ENCODE measurements at places on chromosomes 12 and 14.

DNA sequence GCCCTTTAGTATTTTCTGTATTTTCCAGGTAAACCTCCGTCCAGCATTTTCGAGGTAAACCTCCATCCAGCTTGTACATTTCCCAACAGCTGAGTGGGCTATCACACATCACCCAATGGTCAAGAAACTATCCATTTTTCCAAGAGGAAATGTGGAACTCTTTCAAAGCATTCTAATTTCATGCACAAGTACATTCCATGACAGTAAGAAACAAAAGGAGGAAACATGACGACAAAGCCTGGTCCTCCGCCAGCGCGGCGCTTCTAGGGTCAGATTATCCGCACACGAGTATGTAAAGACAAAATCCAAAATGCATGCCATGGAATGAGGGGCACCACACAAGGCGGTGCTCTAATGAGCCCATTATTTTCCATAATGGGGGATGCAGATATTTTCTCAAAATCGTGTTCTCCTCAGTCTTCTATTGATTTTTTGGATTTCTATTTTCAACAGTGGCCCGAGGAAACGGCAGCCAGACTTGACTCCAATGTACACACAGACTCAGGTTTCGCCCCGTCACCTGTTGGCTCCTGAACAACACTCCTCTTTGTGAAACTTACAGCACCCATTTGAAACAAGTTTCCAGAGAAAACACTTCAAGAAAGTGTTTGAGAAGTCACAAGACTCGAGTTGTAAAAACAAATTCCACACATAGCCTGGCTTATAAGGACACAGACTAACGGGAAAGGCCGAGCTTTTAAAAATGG is 107.4 kb downstream of the PRICKLE1 start:
- DNase-seq = peak; percentile 14

GRCh38 chr14:95943699-95944098 is 67.1 kb downstream of the TUNAR start:
- no peak for DNase-seq

DNA sequence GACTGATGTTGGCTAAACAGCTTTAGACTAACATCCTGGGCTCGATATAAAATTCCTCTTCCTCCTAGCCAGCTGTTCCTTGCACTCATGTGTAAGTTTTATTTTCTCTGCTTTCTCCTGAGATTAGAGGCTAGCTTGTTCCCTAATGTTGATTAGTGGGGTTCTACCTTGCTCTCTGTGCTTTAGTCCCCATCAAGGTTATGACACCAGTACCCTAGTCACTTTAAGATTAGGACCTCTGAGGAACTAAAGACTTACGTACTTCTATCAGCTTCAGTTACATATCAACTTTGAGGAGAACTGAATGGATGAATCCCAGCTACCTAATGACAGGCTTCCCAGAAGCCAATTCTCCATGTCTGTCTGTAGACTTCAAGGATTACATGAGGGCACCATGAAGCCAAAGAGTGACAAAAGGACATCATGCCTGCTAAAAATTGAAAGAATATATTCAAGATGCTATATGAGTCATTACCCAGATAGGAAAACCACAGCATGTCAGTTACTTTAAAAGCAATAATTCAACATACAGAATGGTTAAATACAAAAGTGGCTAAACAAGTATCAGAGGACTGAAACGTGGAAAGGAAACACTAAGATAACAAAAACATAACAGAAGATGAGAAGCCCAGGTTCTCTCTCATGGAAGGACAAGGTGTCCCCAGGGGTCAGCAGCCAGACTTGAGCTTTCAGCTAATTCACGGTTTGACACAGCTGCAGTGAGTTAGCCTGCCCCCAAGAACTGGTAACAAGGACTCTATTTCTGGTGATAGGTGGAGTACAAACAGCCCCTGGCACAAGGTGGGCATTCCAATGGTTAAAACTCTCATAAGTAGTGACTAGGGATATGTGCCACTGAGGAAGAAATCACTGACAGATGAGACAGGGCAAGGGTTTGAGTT is 20.4 kb downstream of the ADAM20 start:
- DNase-seq = no peak

DNA sequence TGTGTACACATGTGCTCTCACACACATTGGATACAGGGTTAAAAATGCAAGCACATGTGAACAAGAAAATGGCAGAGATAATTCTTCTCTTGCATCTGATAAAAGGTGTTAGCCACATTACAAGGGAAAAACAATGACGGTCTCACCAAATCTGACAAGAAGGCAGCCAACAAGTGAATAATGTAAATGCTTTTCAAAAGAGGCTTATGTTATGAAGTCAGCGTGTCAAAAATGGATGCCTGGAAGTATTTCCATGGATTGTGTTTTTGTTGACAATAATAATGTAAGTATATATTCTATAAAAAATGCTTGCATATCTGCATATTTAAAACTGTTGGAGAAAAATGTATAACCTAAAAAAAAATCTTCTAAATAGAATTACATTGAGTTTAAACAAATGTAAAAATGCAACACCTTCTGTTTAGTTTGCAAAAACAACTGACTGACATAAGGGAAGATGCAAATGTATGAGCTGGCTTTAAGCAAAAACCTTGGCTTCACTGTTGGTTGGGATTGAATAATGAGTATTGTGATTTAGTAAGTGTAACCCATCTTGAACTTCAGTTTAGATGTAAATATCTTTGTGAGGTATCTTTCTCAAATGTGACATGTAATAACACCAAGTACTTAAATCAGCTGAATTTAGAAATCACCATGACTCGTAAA is 424.9 kb downstream of the PDZRN4 start:
- no peak for DNase-seq

DNA sequence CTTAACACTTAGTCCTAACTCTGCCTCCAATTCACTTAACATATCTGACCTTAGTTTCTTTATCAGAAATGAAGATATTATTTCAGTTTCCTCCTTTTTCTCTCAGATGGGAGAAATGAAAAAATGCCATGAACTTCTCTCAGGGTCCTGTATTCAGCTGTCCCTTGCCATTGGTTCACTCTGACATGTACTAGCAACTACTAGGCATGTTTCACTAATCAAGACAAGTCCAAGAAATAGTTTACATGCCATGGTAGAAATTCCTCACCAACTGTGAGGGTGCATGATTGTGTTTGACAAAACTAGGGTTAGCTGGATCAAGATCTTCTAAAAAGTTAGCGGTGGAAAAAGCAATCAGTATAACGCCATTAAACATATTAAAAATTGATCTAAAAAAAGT is 7.0 kb upstream of the ATXN7L3B start:
- DNase-seq = no peak

GRCh38 chr14:90665321-90666000 is 150.8 kb downstream of the TTC7B start:
- peak; percentile 86 for DNase-seq

- DNase-seq = no peak
These were observed 53.1 kb downstream of the FUT8 start for GRCh38 chr14:65465584-65465983.

GRCh38 chr14:98374136-98374535 is 897.9 kb downstream of the BCL11B start:
- no peak for DNase-seq

- DNase-seq = no peak
These were observed 212.0 kb downstream of the CACNA1C start for GRCh38 chr12:2264651-2265232.

DNA sequence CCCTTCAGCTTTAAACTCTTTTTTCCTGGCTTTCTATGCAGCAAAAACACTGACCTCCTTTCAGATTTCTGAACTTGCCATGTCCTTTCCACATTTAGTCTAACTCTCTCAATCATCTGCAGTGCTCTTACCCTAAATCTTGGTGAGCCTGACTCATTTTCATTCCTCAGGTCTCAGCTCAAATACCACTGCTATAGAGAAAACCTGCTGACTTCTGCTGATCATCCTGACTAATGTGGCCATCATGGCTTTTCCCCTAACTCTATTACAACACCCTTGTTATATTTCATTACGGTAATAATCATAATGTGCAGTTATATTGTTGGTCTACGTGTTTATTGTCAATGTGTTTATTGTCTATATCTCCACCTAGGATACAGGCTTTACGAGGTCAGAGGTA is 207.3 kb upstream of the OR4E1 start:
- no peak for DNase-seq

GRCh38 chr12:57476993-57477709 is 2.5 kb downstream of the ARHGAP9 start:
- DNase-seq = no peak

DNA sequence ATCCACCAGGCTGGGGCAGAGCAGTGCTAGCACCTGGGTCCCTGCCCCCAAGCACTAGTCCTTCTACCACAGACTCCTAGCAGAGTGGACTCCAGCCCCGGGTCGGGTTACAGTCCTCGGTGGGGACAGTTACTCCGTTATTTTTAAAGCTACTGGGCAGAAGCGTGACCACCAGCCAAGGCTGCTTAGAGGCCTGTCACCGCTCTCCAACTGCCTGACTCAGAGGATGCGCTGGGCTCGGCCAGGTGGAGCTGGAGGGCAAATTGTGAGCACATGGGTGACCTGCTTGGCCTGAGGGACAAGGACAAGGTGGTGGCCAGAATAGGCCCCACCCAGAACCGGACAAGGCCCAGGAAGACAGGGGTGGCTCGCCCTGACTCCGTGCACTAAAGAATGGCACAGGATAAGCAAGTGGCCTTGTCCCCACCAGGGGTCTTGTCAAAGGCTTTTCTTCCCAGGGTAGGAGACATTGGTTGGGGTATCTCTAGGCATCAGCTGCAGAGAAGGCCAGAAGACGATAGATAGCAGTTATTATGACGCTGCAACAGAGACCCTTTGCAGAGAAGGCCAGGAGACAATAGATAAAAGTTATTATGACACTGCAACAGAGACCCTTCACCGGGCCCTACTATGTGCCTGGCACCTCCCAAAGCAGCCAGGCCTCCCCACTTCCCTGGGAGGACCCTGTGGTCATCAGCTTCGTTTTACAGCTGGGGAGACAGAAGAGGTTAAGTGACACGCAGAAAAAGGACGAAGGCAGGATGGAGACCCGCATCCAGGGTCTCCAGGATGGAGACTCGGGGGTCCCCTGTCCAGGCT is 1.6 kb downstream of the ABCB9 start:
- DNase-seq = peak; percentile 62

GRCh38 chr12:124755801-124756148 is 107.9 kb downstream of the SCARB1 start:
- no peak for DNase-seq

- DNase-seq = no peak
These were observed 132.8 kb downstream of the SAMD4A start for GRCh38 chr14:54699735-54700134.

GRCh38 chr12:110345176-110345661 is 58.3 kb downstream of the ANAPC7 start:
- DNase-seq = no peak

- no peak for DNase-seq
These were observed 1.0 kb downstream of the BEST3 start for GRCh38 chr12:69698054-69698453.

DNA sequence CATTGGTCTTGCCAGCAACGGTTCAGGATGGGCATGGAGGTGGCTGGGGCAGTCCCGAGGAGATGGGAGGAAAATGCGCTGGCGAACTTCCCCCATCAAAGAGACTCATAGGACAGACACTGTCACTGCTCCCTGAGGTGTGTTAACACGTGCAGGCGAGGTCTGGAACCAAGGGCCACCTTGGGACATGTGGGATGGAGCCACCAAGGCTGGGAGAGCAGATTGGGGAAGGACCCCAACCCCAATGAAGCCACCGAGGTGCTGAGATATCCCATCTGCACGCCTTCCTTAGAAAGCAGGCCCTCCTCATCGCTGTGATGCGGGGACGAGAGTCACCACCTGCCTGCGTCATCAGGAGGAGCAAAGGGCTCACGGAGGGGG is 16.9 kb upstream of the BEGAIN start:
- DNase-seq = no peak

DNA sequence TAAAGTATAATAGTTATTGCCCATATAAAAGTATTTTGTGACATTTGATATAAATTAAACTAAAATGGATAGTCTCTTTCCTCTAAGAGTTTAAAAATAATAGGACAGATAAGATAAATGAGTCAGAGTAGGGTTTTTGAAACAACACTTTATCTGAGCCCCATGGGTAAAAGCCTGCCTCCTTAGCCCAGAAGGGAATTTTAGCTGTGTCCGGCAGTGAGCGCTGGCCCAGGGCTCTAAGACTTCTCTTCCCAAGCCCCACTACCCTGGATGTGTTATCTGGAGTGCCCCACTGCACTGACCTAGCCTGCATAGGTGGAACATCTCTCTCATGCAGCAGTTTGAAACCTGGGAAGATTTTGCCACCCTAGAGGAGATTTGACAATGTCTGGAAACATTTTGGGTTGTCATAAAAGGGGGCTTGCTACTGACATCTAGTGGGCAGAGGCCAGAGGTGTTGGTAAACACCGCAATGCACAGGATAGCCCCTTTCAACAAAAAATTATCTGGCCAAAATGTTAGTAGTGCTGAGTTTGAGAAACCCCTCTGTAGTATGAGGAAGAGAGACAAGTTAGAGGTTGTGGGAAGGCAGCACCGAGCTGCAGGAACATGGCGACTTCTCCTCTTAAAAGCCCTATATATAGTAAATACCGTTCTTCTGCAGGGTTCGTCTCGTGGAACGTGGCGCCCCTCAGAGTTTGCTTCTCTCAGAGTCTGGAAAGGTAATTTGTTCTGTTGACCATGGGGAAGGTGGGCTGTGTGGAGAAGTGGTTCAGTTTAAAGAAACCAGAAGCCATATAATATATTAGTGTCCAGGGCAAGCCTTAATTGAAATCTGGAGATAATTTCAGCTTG is 29.3 kb upstream of the ATF1 start:
- peak; percentile 75 for DNase-seq

- no peak for DNase-seq
These were observed 337.5 kb downstream of the FLRT2 start for GRCh38 chr14:85867450-85867849.

GRCh38 chr12:98754095-98754494 is 109.0 kb downstream of the APAF1 start:
- DNase-seq = peak; percentile 65

DNA sequence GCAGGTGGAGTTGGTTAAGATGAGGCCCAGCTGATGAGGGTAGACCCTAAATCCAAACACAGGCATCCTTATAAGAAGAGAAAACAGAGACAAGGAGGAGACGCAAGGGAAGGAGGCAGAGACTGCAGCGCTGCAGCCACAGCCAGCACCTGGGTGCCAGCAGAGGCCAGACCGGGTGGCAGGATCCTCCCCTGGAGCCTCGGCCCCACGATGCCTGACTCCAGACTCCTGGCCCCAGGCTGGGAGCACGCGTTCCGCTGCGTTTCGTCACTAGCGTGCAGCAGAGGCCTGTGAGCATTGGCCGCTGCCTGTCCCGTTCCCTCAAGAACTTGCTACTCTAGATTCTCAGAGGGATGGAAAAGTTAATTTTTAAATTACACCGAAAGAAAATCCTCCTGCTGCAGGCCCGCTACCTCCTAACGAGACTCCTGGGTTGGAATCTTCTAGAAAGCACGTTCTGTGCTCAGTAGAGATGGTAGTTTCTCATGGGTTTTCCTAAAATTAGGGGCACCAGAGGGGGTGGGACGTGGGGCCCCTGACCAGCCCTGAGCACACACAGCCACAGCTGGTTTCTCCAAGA is 57.7 kb upstream of the FBRSL1 start:
- no peak for DNase-seq

- no peak for DNase-seq
These were observed 42.3 kb downstream of the EFCAB11 start for GRCh38 chr14:89912221-89912620.

GRCh38 chr14:74506411-74506851 is 12.9 kb downstream of the ISCA2 start:
- no peak for DNase-seq

Data from SJCRH30 (cell line).